ENCODE measurements at places on chromosomes 6 and 20.

DNA sequence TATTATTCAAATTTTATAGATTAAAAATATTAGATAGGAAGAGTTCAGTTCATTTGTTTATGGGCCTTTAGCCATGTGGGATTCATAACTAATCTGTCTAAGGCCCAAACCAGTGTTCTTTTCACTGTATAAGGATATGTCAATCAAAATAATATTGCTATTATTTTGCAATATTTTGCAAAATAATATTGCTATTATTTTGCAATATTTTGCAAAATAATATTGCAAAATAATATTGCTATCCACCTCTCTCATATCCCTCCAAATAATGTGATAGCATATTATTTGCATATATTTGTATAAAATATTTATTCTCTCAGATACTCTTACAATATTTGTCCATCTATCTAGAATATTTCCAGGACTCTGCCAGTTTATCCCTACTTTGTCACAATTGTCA, 595.3 kb upstream of the PTCHD4 start:
- no peak for DNase-seq

GRCh38 chr20:10219452-10219791, 792 bp downstream of the SNAP25 start:
- DNase-seq, result peak; percentile 94

DNA sequence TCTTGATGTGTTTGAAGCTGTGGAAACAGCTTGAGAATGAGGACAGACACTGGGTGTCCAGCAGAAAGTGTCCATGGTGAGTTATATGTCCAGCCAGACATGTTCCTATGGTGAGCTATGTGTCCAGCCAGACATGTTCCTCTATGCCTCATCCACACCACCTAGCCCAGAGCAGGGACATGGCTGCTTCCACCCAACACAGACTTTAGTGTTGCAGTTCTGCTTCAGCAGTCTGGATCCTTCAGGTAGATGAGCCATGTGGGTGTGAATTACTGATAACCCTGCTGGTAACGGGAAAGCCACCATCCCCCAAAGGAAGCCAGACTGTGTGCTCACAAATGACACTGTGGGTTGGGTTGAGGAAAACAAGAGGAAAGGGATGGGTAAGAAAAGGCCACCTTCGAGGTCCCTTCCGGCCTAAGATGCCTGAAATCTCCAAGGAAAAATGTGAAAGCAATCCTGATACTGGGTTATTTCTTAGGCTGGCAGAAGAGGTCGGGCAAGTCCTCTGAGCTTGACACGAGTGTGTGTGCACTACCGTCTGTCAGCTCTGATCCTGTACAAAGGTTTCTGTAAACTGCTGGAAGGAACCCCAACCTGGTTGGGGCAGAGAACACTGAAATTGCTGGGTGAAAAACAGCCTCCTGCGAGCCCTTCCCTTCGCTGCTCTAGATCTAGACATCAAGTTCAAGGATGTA, 77.8 kb downstream of the NINL start:
- no peak for DNase-seq

DNA sequence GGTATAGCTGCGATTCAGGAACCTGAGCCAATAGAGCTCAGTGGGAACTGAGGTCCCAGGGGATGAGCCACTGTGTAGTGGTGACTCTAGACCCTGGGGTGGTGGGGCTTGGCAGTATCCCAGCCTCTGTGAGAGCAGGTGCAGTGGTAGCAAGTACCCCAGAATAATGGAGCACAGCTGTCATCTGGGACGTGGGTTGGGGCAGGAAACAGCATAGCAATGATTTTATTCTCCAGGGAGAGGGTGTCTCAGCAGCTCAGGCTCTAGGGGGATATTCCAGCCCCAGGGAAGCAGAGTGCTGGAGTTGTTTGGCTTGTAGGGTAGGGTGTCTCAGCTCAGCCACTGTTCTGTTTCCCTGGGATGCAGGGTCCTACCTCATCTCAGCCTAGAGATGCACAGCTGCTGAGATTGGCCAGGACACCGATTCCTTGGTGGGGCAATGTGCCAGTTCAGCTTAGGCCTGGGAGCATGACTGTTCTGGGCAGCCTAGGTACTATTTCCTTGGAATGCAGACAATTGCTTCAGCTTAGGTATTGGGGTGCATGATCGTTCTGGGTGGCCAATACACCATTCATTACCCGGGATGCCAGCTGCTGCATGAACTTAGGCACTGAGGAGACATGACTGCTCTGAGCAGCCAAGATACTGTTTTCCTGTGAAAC, 34.0 kb upstream of the NUP153 start:
- no peak for DNase-seq

DNA sequence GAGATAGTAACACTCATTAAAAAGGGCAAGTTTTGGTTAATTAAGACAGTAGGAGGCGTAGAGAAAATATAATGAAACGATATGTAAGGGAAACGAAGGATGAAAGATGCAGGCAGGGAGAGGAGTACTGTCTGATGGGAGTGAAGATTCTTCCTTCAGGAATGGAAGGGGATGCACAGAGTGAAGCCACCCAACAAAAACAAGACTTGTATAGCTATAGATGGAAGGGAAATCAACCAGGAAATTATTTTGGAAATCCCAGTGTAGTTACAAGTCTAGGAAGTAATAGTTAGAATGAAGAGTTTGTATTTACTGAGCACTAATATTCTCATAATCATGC, 19.7 kb upstream of the HLA-DRB1 start:
- DNase-seq, result no peak

GRCh38 chr20:24490598-24490997, 21.2 kb downstream of the SYNDIG1 start:
- DNase-seq, result peak; percentile 35

DNA sequence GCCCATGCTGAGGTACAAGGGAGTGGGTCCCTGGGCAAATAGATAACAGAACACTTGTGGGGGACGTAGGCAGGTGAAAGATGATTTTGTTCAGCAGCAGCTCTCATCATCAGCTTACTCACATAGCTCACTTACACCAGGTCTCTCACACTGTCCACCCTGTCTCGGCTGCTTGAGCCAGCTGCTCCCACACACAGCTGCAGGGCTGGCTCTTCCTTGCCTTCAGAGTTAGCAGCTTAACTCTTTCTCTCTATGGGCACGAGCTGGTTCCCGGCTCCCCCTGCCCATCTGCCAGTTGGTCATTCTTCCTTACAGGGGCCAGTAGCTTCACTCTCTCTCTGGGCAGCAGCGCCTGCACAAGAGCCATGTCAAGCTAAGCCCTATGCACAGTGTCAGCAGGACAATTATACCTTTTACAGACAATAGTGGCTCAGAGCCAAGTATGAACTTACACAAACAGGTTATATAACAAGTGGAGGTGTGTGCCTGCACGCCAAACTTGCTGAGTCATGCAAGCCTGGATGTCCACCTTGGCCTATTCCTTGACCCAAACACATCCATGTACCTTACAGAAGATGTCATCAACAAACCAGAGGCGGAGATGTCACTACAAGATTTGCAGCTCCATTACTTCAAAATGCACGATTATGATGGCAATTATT, 18.7 kb downstream of the ZNF391 start:
- DNase-seq, result no peak

DNA sequence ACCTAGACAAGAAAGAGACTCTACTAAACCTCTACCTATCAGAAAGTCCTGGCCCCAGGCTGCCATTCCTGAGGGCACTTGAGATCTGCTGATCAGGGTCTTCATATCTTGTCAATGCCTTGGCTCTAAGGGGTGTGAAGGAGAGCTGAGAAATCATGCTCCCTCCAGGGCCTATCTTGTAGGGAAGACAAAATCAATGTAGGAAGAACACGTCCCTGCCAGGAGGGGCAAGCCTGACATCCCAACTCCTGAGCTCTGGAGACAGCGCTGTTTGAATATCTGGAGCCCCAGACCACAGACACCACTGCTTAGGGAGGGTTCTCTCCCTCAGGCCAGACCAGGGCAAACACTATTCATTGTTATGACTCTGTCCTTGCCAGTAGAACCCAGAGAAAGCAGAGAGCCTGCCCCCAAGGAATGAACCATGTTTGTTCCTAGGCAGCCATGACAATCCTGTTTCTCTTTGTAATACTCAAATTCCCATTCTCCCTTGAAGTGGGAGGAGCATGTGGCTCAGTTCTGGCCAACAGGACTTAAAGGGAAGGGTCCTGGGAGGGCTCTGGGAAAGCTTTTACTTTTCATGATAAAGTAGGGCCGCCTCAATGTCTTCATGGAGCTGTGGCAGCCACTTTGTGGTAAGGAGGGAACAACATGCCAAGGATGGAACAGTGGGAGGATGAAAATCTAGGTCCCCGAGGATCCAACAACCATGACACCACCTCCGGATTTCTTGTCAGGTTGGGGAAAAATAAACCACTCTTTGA, 1.8 kb upstream of the FASTKD5 start:
- DNase-seq, result peak; percentile 51

DNA sequence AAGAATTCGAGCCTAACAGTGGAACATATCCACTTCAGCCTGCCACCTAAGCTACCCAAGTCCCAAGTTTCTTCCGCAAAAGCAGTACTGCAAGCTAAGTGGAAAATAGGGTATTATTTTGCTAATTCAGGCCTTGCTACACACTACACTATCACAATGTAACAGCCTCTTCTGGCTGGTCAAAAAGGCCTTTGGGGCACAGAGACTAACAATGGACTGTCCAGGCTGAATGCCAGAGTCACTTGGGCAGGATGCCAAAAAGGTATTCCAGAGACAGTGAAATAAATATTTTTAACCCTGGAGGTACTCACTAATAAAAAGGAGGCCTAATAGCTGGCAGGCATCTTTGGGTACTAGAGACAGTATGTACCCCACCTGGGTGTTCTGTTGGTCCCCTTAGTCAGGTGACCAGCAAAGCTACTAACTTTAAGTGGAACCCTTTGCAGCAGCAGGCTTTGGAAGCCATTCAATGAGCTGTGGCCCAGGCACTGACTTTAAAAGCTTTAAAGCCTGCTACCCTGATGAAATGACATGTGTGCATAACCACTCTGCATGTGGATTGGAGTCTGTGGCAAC, 692.1 kb downstream of the HTR1B start:
- no peak for DNase-seq

DNA sequence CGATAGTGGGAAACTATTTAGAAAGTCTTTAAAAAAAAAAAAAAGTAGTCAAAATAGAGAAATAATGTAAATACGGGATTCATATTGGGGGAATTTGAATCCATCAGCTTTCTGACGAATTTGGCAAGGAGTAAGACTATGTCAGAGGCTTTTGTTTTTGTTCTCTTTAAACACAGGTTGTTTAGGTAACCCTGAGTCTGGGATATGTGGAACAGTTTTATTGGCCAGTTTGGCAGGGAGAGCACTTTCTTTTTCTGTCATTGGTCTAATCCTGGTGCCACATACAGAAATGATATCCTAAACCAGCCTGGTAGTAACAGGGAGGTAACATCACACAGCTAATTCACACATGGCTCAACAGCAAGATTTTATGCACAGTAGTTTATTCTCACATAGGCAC, 27.7 kb downstream of the HAO1 start:
- DNase-seq, result no peak

DNA sequence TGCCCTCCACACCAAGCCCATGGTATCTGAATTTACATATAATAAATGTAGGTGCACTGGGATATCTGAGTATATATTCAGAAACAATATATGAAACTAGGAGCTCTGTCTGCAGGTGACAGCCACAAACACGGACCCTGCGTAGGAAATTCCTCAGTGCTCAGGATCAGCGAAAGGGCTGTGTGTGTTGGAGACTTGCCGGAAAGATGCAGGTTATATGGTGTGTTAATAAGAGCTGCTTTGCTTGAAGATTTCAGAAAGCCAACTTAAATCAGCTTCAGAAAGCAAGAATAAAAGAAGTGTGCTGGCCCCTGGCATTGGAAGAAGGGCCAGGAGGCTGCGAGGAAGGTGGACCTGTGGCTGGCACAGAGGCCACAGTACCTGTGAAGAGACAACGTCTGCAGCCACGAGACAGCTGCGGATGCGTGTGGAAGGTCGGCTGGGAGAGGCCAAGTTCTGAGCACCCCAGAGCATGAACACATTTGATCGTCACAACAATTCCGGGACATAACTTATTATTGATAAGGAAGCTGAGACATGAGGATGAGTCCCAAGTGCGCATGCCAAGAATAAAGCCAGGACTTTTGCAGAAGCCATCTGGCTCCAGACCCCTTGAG, 183.2 kb downstream of the DLL1 start:
- peak; percentile 35 for DNase-seq

GRCh38 chr20:62760856-62761758, 35.2 kb upstream of the MRGBP start:
- DNase-seq, result no peak

- no peak for DNase-seq
Measured at GRCh38 chr6:170561555-170561954, 7.4 kb downstream of the TBP start.
